ENCODE measurements at places on chromosomes 16 and 17. TPM values are rescaled to one million over a fixed set of nuclear protein-coding genes. Genes with fewer than 3 reads are reported as not detected.

Gene LRRC75A
- total RNA-seq, result 4.6 TPM

Gene SHISA9
- not detected for total RNA-seq

Gene NGFR
- 0.07 TPM for total RNA-seq

Gene KRTAP16-1
- total RNA-seq, result not detected

Gene NPB
- total RNA-seq, result 0.23 TPM

Gene FOXJ1
- 0.55 TPM for total RNA-seq

Gene TEKT1
- not detected for total RNA-seq

Gene CYBA
- total RNA-seq, result 461 TPM

Gene ADGRG1
- total RNA-seq, result 7.3 TPM

Gene CD300E
- not detected for total RNA-seq

Gene CDRT15L2
- total RNA-seq, result not detected

DNA sequence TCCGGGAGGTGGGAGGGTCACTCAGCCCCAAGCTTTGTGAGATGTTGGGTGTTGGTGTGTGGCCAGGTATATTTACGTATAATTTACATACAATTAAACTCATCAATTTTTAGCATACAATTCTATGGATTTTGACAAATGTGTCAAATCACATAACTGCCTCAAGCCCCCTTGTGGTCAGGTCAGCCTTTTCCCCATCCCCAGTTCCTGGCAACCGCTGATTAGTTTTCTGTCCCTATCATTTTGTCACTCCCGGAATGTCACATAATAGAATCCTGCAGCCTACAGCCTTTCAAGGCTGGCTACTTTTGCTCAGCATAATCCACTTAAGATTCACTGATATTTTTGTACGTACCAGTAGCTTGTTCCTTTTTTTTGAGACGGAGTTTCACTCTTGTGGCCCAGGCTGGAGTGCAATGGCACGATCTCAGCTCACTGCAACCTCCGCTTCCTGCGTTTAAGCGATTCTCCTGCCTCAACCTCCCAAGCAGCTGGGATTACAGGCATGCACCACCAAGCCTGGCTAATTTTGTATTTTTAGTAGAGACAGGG lies 19.3 kb upstream of the RAI1 start:
- DNase-seq, result no peak

GRCh38 chr17:49996121-49996494 lies 1.1 kb upstream of the DLX3 start:
- no peak for DNase-seq

DNA sequence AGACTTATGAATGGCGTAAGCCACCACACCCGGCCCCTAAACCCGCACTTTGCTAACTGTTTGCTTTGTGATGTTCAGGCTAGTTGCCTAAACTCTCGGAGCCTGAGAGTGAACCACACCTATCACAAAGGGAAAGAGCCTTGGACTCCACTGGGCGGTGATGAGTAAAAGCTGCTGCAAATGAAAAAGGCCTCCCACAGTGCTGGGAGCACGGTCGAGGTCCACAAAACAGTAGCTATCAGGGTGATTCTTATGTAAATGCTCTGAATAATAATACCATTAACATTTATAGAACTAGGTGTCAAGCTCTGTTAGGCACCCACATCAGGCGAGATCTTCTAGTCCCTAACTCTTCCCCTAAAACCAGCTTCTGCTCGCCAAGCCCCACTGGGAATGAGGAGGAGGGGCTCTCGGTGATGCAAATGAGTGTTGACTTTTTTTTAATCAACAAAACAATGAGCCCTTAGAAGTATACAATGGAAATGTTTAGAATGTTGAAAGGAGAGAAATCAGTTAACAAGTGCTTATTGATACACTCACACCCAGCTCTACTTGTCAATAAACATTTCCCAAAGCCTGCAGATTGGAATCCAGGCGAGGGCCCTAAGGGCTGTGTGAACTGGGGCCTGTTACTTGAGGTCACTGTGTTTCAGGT lies 19.8 kb downstream of the FBRS start:
- no peak for DNase-seq

GRCh38 chr16:87586201-87586782 lies 16.0 kb upstream of the JPH3 start:
- no peak for DNase-seq

GRCh38 chr16:35506018-35506897 lies 2046.8 kb downstream of the TP53TG3F start:
- no peak for DNase-seq

- DNase-seq, result no peak
Observed at GRCh38 chr17:55325406-55325805, 60.6 kb downstream of the HLF start.

DNA sequence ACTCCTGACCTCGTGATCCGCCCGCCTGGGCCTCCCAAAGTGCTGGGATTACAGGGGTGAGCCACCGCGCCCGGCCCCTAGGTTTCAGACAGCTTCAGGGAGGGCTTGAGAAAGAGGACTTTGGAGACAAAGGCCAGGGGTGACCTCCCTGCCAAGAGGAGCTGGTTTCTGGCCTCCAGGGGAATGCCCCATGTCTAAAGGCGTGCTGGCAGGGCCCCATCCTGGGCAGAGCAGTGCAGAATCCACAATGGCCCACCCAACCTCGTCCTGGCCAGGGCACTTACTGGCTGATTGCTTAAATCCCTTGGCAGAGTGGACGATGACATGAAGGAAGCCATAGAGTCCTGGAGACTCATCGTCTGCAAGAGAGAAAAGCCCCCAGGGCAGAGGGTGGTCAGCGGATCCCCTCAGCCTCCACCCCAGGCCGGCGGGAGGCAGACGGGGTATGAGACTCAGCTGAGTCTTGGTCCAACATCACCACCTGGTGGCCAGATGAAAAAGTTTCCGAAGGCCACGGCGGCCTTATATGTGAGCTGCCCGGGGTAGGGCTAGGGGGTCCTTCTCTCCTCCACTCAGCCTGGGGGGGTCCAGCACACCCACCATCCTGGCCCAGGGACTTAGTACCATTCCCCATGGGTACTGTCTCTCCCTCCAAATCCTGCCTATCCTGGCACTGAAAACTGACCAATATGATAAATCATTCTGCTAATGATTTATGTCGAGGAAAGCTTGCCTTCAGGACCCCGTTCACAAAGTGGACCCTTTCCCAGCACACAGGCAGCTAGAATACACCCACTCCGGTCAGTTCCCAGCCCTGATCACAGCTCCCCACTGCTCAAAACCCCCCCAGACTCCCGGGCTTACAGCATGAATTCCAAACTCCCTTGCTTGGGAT lies 59.1 kb downstream of the TIMM22 start:
- peak; percentile 64 for DNase-seq

DNA sequence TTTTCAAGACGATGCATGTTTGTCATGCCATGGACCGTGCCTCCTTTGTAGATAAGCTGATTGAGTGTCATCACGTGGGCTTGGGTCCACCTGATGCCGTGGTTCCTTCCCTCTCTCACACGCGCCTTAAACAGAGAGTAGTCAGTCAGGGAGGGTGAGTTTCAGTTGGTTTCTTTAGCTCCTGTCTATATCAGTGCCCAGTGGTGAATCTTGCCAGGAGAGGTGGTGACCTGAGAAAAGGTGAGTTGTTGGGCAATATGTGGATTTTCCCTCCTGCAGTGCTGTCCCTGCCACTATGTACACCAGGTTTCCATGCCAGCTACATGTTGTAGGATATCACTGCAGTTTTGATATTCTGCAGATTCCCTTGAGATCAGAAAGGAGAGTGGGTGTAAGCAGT lies 129.7 kb downstream of the LAT start:
- no peak for DNase-seq

DNA sequence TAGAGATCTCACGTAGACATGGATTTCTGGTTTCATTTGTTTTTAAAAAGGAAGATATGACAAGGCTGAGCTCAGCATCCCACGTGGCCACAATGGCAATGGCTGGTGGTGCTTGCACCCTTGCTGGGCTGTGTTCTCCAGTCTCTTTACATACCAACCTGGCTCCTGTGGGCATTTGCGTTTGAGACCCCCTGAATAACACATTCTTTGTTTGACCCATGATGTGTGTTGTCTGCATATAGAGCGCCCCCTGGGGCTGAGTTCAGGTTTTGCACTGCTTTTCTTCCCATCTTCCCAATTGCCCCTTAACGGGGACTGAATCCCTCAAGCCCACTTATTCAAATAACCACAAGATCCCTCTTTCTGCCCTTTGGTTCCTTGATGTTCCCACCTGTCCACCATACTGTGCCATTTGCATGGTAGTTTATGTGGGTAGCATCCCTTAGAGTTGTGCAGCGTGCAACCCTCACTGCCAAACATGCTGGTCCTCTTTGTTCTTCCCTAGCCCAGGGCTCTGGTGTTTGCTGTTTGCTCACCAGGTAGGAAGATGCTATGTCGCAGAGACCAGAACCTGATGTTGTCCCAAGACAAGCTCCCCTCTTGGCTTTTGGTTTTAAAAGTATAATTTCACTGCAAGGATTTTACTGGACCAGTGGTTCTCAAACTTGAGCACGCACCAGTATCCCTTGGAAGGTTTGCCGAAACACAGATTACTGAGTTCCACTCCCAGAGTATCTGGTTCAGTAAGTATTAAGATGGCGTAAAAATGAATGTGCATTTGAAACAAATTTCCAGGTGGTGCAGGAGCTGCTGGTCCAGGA lies 38.5 kb upstream of the NKD1 start:
- DNase-seq, result peak; percentile 53

- peak; percentile 81 for DNase-seq
Observed at GRCh38 chr17:65163990-65164495, 26.9 kb downstream of the RGS9 start.

GRCh38 chr17:8473451-8474192 lies 37.9 kb downstream of the NDEL1 start:
- DNase-seq, result no peak

- no peak for DNase-seq
Observed at GRCh38 chr17:42135664-42136653, 13.4 kb downstream of the HSPB9 start.

DNA sequence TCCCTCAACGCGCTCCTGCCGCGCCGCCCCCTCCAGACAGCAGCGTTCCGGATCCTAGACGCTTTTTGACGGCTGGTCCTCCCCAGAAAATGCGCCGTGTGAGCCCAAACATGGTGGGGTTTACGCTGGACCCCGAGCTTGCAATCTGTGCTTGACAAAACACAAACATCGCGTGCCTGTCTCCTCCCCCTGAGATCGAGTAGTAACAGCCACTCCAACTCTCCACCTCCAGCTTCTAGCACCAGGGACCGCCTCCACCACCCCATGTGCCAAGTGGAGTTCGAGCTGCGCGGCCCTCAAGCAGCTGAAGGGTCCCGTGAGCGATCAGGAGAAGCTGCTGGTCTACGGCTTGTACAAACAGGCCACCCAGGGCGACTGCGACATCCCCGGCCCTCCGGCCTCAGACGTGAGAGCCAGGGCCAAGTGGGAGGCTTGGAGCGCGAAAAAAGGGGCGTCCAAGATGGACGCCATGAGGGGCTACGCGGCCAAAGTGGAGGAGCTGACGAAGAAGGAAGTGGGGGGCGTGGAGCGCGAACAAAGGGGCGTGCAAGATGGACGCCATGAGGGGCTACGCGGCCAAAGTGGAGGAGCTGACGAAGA lies 656 bp upstream of the GEMIN4 start:
- peak; percentile 53 for DNase-seq

DNA sequence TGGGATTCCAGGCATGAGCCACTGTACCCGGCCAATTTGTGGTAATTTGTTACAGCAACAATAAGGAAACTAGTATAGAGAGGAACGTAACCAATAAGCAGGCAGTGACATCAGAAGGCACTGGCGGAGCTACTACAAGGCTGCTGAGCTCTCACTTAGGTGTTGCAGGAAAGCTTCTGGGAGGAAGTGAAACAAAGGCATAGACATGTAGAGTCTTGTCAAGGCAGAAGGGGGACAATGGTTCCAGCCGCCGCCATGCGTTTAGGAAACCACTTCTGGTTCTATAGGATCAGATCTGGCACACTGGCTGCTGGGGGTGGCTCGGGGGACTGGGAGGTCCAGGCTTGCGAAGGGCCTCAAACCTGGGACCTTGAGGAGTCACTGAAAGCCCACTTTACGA lies 9.4 kb upstream of the CPSF4L start:
- no peak for DNase-seq

- DNase-seq, result no peak
Observed at GRCh38 chr17:41986634-41987033, 20.0 kb downstream of the CNP start.

DNA sequence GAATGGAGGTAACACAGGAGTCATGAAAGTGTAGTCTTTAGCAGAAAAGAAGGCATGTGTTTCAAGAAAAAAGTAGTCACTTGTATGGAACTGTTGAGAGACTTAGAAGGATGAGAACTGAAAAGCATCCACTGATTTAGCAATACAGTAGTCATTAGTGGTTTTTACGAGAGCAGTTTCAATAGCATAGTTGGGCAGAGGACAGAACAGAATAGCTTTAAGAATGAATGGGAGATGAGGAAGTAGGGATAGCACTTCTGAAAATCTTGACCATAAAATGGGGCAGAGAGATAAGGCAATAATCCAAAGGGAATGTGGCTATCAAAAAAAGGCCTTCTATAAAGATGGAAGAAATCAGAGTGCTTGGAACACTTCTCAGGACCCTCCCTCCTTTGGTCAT lies 64.8 kb upstream of the C17orf78 start:
- DNase-seq, result no peak
